ENCODE measurements at places on chromosomes 5 and 9.

DNA sequence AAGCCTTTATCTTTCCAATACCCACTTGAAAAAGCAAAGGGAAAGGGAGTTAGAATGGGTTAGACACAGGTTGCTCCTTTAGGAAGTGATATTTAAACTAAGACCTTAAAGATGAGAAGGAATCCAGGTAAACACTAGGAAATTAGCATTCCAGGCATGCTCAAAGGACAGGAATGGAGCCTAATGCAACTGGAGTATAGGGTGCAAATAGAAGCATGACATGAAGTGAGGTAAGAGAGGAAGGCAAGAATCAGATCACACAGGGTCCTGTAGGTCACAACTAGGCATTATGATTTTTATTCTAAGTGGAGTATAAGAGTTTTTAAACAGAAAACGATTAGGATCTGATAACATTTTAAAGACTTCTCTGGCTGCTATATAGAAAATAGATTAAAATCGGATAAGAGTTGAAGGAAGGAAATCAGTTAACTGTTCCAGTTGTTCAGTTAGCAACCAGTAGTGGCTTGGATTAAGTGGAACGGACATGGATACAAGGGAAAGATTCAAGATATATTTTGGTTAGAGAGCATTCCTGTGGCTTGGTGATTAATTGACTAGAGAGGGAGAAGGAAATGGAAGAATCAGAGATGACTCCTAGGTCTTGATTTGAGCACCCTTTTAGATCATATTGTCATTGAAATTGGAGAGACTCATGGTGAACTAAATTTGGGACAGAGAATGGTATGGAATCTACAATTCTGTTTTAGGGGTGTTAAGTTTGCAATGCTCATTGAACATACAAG is 95.9 kb downstream of the FBXO4 start:
- no peak for DNase-seq

DNA sequence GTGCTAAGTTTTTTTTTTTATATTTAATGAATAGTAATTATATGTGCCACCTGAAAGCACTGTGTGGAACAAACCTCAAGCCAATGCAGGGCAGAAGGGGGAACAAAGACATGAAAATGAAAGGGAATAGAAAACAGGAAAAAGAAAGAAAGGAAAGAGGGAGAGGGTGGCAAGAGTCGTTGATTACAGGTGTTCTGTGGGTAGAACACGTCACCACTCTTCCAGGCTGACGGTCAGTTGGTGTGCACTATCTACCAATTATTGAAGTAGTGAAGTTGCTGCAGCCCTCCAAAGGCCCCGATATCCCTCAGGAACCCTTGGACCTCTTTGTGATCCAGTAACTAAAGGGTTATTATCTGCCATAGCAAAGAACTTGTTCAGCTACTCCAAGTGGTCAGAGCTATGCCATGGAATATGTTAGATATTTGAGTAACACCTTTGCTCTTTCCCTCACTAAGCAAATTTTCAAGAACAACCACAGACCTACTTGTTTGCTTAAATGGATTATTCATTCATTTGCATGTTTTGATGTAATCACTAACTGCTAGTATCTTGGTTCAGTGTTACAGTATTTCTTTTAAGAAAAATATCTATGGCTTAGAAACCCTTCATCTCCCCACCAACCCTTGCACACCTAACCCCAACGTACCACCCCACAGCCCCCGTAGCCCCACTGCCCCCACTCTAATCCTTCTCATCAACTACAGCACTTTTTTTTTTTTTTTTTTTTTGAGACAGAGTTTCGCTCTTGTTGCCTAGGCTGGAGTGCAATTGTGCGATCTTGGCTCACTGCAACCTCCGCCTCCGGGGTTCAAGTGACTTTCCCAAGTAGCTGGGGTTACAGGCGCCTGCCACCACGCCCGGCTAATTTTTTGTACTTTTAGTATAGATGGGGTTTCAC is 31.3 kb downstream of the FYB1 start:
- no peak for DNase-seq

- no peak for DNase-seq
Observed at GRCh38 chr5:90909101-90909503, 350.5 kb downstream of the ADGRV1 start.

DNA sequence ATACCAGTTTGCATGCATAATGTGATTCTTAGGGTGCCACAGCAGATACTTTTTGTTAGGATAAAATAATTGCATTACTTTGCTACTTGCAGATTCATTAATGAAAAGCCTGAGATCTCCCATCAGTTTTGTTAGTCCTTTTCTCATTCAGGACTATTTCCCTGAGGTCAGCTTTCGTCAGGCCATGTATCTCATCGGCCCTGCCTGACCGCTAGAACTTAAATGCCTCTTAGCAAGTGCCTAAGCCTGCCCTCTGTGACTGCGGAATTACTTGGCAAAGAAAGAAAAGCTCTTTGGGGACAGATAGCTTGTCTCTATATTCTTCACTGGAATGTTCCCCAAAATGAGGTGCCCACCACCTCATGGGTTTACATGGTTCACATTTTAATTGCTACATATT is 147.8 kb downstream of the KCTD16 start:
- no peak for DNase-seq

GRCh38 chr9:138007566-138007917 is 130.0 kb downstream of the CACNA1B start:
- DNase-seq = no peak

DNA sequence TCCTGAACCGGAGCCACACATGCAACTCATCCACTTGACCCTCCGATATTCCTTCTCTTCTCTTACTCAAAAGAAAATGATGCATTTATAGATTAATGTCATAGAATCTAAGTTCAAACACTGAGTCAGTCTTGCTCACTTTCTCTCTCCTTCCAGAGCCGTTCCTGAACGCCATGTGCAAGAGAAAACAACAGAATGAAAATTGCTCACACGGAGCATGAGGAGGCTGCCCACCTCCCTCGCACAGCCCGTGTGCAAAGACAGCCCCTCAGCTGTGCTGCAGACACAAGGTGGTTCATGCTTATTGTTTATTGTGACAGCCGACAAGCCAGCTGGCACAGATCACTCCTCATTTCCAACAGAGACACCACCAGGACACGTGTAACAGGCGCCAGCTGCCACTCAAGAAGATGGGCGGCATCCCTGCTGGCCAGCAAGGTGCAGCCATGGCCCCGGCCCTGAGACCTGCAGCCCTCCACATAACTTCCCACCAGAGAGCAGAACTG is 290.8 kb downstream of the GLIS3 start:
- DNase-seq = no peak

DNA sequence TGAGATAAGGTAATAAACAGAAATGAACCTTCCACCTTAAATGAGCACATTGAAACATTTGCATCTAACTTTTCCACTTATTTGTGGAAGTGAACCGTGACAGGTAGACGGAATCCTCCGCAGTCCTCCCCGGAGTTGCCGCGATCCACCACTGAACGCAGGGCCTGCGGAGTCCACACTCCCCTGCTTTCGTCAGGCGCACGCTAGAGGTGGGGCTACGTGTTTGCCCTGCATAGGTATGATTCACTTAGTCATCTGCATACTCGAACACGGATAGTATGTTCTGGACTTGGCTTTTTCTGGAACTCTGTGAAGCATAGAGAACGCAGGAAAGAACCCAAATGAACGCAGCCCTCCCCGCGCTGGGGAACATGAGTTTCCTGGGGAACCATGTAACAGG is 272.8 kb upstream of the IRX4 start:
- DNase-seq = no peak

- DNase-seq = no peak
Observed at GRCh38 chr5:132673488-132673887, 301 bp upstream of the IL4 start.

DNA sequence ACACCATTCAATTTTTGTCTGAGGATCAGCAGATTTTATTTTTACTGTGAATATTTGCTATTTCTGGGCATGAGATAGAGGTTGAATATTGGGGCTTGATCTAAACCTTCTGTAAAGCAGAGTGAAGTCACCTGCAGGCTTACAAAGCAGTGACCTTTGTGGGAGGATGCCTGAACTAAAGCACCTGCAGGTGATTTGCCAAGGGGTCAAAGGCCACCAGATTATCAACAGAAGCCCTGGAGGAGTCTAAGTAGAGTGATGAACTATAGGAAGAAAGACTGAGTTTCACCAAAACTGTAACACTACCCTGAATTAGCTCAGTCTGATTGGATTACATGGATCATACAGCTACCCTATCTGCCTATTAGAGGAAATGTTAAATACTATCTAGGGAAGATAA is 144.3 kb upstream of the PRLR start:
- no peak for DNase-seq

- DNase-seq = no peak
Observed at GRCh38 chr9:121185774-121186403, 15.8 kb downstream of the RAB14 start.

GRCh38 chr9:113650207-113651131 is 186.9 kb downstream of the RGS3 start:
- DNase-seq = no peak

DNA sequence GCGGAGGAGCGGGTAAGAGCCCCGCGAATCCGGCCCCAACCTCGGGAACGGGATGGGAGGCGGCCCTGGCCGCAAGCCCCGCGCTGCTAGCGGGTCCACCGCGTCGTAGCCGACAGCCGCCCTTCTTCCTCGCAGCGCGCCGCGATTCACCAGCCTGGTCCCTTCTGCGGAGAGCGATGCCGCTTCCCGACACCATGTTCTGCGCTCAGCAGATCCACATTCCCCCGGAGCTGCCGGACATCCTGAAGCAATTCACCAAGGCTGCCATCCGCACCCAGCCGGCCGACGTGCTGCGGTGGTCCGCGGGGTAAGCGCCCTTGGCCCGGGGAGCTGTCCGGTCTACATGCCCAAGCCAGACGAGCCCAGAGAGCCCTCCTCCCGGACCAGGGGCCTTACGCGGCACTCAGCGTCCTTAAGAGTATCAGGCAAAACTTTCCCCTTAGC is 335 bp downstream of the ROPN1L start:
- no peak for DNase-seq

- no peak for DNase-seq
Observed at GRCh38 chr5:109003928-109004327, 256.2 kb downstream of the FER start.

DNA sequence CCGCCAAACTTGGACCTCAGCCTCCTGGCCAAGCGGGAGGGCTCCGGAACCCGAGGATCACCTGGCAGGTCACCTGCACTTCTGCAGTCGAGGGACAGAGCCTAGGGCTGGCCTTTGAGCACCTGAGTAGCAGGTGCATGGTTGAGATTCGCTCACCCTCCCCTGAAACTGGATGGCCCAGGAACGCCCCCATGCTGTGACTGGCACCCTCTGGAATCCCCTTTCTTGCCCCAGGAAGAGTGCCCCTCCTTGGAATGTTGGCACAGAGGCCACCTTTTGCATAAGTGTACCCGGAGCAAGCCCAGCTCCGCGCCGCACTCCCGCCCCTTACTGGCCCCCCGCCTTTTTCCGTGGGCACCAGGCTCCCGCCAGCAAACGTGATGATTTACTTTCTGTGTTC is 112.5 kb upstream of the IER5L start:
- DNase-seq = no peak

DNA sequence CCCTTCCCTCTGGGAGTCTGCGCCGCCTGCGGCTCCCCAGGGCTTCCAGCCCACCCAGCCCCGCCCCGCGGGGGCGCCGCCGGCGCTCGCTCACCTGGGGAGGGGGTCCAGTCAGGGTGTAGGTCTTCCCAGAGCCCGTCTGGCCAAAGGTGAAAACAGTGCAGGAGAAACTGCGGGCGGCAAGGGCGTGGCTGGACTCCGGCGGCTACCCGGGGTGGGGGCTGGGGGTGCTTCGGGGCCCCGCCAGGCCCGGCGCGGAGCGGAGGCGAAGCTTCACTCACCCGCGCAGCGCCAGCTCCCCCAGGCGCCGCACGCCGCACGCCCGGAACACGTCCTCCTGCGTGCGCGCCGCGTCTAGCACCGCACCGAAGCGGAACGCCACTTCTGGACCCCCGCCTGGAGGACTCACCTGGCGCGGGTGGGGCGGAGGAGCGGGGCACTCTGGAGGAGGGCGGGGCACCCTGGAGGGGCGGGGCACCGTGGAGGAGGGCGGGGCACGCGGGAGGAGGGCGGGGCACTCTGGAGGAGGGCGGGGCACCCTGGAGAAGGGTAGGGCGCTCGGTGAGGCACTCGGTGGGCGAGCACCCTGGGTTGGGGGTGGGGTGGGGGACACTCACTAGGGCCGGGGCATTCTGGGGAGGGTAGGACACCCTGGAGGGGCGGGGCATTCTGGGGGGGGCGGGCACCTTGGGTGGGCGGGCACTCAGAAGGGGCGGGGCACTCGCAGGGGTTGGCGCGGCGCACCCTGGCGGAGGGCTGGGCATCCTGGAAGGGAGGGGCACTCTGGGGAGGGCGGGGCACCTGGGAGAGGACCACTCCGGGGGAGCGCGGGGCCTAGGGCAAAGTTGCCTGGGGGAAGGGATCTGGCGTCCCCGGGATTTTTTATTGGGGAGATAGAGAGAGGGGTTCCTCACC is 814 bp downstream of the KIF12 start:
- DNase-seq = no peak

DNA sequence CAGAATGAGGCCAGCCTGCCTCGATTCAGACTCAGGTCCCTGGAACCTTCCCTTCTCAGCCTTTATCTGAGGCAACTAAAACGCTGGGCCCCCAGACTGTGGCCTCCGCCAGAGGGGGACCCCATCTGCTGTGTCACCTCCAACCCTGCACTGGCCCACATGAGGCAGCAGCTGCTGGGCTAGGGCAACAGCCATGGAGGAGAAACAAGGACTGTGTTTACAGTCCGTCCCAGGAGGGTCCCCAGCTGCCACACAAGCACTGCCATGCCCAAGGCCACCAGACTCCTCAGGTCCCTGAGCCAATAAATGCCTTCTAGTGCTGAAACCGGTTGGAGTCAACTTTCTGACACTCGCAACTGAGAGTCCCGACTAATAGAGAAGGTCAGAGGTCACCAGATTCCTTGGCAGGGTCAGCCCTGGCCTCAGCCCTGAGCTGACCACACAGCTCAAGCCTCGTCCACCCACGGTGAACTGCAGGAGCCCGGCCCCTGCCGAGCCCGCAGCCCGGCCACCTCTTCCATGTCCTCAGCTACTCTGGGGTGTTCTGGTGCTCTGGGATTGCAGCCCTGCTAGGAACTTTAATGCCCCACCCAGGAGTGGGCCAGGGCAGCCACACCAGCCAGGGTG is 77.0 kb downstream of the ZNF354C start:
- DNase-seq = no peak

DNA sequence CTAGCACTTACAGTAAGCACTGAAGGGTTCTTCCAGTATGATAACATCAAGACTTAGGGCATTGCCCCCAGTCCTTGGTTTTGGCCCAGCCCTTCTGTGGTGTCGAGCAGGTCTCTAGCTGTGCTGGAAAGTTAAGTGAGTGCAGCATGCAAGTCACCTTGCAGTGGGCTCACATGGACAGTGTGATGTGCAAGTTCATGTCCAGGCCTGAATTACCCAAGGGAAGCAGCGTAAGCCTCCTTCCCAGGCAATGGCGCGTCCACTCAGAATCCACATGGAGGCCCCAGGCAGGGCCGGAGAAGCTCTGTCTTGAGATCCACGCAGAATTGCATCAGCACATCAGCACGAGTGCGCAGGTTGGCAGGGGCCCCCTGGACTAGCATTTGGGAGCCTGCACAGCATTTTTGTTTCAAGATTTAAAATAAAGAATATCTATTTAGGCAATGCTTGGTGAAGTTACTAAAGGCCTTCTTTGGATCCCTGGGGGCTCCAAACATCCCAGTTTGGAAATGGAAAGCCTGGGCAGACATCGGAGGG is 108.4 kb upstream of the ALDH1B1 start:
- no peak for DNase-seq

GRCh38 chr5:168710706-168711105 is 131.5 kb upstream of the PANK3 start:
- DNase-seq = no peak
